Stimulated activated CD4-positive, alpha-beta T cell treated with anti-CD3 and anti-CD28 coated beads, Interleukin-1b, Interleukin-23, amount 100 ng/mL, for 24 hours (primary cell): ENCODE measurements at places on chromosomes 4 and X.

GRCh38 chr4:61309616-61310015, 109.5 kb downstream of the ADGRL3 start:
- no peak for DNase-seq

DNA sequence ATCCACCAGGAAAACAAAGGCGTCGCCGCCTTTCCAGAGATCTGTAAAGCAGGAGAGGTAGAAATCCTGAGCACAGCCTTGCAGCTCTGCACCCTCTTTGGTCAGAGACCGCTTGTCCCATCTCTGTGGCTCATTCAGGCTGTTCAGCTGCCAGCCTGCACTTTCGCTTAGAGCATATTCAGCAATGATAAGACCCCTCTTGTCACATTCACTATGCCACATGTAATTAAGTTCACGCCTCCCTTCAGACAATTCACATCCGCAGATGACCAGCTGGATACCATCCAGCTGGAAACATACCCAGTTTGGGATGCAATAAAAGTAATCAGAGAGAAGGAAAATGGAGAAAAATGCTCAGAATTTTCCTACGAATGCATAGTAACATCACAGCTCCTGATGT, 335.4 kb downstream of the UNC5C start:
- no peak for DNase-seq

DNA sequence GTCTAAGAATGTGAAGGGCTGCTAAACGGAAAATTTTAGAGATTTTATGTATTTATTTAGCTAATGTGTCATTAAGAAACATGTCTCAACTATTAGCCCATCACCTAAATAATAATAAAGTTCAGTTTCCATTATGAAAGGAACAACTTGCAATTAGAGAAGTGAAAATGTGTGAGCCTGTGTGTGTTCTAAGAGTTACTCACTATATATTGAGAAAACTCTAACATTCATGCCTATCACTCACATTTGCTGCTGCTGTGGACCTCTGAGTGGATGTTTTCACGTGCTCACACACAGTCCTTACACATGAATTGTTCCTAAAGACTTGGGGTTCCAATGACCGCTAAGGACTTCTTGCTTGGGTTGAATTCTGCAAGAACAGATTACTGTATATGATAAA, 364.0 kb downstream of the TMA16 start:
- no peak for DNase-seq

GRCh38 chrX:115525486-115525885, 35.5 kb upstream of the PLS3 start:
- no peak for DNase-seq

- DNase-seq, result no peak
Observed at GRCh38 chr4:155392481-155393184, 15.9 kb upstream of the MAP9 start.

DNA sequence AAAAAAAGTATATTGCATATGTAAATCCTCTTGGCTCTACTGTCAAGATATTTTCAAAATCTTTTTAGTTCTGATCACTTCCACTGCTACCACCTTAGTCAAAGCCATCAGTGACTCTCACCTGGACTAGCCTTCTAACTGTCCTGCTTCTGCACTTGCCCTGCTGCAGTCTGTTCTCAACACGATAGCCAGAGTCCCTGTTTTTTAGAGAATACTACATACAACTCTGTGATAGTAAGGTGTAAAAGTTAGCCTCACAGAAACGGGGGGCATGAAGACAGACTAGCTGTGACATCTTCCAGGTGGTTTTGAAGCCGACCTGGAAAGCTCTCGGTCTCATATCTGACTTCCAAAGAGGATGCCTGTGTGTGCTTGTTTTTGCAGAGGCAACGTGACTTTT, 24.7 kb downstream of the EIF2S3 start:
- no peak for DNase-seq

DNA sequence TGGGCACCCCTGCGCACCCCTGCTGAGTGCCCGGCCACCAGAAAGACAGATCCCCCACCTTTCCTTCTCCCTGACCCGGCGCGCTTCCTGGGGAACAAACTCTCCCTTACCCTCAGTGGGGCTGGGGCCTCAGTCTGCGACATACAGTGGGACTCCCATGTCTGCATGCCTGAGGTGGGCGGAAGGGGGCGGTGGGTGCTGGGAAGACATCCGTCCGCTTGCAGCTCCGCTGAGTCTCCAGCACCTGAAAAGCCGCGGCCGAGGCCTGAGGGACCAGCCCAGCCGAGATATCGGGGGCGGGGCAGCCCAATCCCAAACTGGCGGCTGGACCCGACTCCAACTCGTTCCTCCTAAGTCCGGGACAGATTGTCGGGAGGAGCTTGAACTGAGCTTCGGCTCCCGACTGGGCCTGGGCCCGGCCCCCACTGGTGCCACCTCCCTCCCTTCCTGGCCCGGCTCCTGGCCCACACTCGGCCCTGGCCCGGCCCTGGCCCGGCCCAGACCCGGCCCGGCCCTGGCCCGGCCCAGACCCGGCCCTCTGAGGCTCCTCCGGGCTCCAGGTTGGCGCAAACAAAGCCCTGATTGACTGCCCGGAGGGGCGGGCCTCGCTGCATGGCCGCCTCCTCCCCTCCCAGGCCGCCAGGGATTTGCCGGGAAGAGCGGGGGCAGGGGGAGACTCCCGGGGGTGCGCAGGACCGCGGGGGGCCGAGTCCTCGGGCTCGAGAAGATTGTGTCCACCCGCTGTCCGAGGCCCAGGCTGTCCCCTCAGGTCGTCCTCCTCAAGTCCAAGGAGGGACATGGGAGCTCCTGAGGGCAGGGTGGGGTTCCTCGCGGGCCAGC, 877 bp upstream of the SLC16A2 start:
- DNase-seq, result no peak

DNA sequence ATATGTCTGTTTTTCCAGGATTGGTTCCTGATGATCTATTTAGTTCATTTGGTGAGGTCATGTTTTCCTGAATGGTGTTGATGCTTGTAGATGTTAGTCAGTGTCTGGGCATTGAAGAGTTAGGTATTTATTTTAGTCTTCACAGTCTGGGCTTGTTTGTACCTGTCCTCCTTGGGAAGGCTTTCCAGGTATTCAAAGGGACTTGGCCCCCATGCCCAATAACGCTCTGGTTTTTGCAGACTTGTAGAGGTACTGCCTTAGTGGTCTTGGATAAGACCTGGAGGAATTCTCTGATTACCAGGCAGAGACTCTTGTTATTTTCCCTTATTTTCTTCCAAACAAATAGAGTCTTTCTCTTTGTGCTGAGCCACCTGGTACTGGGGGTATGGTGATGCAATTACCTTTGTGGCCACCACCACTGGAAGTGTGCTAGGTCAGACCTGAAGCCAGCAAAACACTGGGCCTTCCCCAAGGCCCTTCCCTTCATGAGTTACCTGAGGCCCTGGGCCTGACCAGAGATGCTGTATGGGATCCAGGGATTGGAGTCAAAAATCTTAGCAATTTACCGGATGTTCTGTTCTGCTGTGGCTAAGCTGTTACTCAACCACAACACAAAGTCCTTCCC, 63.3 kb upstream of the RXFP1 start:
- no peak for DNase-seq

DNA sequence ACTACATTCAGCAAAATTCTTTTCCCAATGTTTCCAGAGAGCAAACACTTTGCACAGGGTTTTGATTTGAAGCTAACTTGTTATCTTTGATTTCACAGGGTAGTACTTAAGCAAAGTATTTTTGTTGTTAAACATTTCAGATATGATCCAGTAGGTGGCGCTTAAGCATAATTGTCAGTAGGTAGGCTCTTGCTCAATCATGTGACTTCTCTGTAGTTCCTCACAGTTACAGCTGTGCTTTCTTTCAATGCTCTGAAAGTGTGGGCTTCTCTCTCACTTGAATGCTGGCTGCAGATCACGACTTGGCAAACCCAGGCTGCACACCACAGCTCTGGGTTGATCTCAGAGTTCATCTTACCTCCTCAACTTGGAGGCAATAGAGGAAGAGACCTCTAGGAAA, 1016.5 kb downstream of the SH3BGRL start:
- no peak for DNase-seq

DNA sequence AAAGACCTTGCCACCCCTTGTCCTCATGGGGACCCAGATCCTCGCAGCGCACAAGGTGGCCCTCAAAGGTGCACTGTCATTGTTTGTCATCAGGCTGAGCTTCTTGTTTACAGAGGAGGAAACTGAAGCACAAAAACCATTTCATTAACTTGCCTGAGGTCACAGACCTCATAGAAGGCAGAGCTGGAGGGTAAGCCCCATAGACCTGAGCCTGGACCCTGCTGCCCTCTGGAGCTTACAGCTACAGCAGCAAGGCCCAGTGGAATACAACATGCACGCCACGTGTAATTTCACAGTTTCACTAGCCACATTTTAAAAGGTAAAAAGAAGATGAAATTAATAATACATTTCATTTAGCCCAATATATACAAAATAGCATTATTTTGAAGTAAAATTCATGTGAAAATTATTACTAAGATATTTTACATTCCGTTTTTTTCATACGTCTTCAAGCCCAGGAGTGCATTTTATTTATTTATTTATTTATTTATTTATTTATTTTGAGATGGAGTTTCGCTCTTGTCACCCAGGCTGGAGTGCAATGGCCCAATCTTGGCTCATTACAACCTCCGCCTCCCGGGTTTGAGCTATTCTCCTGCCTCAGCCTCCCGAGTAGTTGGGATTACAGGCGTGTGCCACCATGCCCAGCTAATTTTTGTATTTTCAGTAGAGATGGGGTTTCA, 8.8 kb downstream of the JAKMIP1 start:
- no peak for DNase-seq

DNA sequence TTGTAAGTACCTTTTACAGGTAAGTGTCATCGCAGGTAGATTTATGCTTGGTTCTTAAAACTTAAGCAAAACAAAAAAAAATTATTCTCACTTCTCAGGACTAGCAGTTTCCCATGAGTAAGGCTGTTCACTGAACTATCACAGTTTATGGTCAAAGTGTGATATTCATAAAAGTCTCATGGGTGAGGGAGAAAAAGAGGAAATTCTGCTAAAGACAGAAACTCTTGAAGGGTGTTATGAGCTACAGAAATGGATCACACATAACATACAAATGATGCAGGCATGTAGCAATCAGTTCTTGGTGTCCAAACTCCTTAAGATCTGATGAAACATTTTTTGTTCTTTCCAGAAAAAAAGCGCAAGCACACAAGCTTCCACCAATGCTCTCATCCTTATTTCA, 8.5 kb downstream of the RAB9A start:
- no peak for DNase-seq

- no peak for DNase-seq
Observed at GRCh38 chrX:21972721-21973120, 32.2 kb downstream of the SMS start.

DNA sequence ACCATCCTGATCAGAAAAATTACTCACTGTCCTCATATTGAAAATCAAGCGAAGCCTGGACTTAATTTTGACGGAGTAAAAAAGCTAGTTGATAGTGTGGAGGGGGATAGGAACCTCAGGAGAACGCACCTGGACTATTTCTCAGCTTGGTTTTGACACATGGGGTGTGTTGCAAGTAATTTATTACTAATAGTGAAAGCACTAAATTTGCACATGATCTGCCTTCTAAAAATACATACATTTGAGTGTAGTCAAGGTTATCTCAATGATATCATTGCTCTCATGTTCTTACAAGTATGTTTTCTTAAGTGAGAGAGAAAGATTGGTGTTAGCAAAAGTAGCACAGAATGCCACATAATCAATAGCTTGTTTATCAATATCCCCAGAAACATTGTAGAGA, 29.5 kb downstream of the LRIT3 start:
- DNase-seq, result no peak

DNA sequence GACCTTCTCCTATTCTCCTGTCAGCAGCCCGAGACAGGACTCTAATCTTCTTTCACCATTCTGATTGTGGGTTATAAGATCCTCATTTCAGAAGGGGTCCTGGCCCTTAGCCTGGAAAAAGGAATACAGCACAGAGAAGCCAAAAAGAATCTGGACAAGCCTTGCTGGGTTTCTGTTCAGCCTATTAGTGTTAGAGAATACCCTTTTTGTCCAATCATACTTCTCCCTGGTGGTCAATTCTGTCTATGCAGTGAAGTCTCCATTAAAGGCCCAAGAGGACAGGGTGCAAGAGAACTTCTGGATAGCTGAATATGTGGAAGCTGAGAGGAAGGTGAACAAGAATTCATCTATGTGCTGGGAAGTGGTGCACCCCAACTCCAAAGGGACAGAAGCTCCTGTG, 105.7 kb upstream of the AGA start:
- no peak for DNase-seq

DNA sequence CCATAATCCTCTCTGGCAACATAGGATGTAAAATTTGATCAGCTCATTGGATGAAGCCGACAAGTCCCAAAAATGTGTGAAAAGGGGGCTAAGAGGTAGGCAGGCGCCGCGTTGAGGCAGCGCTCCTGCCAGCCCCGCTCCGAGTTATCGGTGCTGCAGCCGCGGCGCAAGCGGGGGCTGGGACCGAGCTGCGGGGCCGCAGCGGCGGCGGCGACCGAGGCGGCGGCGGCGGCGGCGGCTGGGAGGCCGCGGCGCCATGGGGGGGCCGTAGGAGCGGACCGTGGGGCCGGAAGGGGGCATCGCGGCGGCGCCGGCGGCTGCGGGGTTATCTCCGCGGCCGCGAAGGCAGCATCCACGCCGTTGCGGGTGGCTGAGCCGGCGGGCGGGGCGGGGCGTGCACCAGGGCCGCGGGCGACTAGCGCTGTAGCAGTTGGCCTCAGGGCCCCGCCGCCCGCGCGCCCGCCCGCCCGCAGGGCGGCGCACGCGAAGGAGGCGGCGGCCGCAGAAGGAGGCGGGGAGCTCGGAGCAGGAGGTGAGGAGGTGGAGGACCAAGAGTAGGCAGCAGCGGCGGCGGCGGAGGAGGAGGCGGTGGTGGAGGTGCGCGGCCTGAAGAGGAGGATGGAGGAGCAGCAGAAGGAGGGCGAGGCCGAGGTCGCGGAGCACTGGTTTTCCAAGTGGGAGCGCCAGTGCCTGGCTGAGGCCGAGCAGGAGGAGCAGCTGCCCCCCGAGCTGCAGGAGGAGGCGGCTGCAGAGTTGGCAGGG, 126.0 kb upstream of the CXorf66 start:
- no peak for DNase-seq

- no peak for DNase-seq
Observed at GRCh38 chr4:183012879-183013729, 86.0 kb upstream of the WWC2 start.

- DNase-seq, result no peak
Observed at GRCh38 chr4:165723051-165723795, 149.8 kb upstream of the TLL1 start.

DNA sequence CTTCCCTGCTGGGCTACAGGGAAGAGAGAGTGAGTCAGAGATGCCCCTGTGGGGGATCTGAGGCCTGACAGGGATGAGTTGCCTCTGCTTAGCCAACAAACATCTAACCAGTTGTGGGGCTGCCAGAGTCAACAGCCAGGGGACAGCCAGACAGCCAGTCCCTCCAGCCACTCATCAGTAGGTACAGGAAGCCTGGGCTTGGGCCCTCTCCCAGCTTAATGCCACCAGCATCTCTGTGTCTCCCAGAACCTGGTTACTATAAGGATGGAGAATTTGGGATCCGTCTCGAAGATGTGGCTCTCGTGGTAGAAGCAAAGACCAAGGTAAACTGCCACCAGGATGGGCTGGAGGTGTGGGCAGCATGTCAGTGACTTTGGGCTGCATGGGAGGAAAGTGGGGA, 17.3 kb upstream of the SASH3 start:
- no peak for DNase-seq
